ENCODE measurements at places on chromosomes 1 and 21. TPM values are rescaled to one million over a fixed set of nuclear protein-coding genes. Genes with fewer than 3 reads are reported as not detected.

TPR gene
- 38.2 TPM for total RNA-seq

GPR161 gene
- total RNA-seq: 15.7 TPM

SYT14 gene
- total RNA-seq: 36.1 TPM

TTC24 gene
- not detected for total RNA-seq

MFAP2 gene
- total RNA-seq: 17.6 TPM

RGS1 gene
- total RNA-seq: 1.0 TPM

Data from melanocyte of skin (primary cell).